ELR (cell line): ENCODE measurements at places on chromosomes 5 and 9.
A peak's percentile ranks its signal among the peaks of the same experiment; 100 is the strongest.

- no peak for DNase-seq
Observed at GRCh38 chr9:4349816-4350418, 50.0 kb upstream of the GLIS3 start.

- peak; percentile 17 for DNase-seq
Observed at GRCh38 chr5:11251247-11251646, 490.2 kb upstream of the DAP start.

- no peak for DNase-seq
Observed at GRCh38 chr5:168877132-168877892, 298.1 kb upstream of the PANK3 start.

- DNase-seq = peak; percentile 68
Observed at GRCh38 chr9:88991066-88992034, at the start of gene S1PR3. Gene S1PR3, plus strand, starts transcription at chr9:88991468. Its CDS starts 9,733 bp downstream, at chr9:89001201.

DNA sequence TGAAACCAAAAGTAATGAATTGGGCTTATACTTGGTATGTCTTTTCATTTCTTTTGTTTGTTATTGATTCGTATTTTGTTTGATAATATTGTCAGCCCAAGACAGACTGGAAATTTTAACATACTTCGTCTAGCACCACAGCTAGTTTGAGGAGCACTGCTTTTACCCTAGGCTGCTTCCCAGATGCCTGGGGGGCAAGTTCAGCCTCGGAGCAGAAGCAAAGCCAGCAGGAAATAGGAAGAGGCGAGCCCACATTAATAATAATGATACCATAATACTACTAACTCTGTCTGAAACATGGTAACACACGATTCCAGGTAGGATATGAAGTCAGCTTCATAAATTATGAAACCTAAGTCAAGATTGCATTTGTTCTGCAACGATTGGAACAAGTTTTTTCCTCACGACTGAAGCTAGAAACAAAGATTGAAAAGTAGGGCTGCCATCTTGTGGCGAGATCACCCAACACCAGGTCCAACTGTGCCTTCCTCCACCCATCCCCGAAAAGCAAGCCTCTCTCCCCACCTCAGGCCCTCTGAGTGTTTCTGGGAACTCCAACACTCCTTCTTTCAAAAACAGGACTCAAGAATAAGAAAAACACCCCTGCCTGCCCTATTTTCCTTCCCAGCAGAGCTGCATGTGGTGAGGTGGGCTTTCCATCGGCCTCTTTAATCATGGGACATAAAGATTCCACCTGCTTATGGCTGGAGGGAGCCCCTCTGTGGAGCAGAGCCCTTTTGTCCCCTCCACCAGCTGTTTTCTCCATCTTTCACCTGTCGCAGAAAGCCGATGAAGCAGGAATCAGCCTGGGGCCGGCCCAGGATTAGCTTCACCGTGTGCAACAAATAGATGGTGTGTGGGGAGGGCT lies 236.4 kb downstream of the CAAP1 start:
- DNase-seq = peak; percentile 16

- DNase-seq = no peak
Observed at GRCh38 chr9:98220911-98221310, 28.5 kb upstream of the CORO2A start.

- no peak for DNase-seq
Observed at GRCh38 chr5:65474130-65474711, 7.5 kb downstream of the ADAMTS6 start.

DNA sequence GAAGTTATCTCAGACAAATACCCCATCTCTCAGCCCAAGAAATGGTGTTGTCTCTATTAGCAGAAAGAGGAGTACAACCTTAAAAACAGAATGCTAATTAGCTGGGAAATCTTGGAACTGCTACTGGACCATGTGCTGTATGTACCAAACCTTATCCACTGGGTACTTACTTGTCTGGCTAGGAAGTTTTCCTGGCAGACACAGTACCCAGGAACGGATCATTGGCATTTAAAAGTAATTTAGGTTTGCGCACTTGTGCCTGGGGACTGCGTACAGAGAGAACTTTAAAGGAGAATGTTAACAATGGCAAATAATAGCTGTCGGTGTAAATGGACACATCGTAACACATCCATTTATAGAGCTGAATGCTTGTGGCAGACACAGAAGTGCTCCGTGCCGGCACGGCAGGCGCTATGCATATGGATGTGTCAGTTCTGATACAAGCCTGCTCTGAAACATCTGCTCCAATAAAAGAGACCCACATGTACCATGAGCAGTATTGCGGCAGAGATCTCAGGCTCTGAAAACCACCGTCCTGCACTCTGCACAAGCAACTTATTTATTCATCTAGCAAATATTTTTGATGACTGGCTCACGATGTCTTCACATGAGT lies 290.6 kb upstream of the PANK3 start:
- DNase-seq = no peak

GRCh38 chr9:93659837-93660177 lies 83.4 kb downstream of the PHF2 start:
- no peak for DNase-seq

DNA sequence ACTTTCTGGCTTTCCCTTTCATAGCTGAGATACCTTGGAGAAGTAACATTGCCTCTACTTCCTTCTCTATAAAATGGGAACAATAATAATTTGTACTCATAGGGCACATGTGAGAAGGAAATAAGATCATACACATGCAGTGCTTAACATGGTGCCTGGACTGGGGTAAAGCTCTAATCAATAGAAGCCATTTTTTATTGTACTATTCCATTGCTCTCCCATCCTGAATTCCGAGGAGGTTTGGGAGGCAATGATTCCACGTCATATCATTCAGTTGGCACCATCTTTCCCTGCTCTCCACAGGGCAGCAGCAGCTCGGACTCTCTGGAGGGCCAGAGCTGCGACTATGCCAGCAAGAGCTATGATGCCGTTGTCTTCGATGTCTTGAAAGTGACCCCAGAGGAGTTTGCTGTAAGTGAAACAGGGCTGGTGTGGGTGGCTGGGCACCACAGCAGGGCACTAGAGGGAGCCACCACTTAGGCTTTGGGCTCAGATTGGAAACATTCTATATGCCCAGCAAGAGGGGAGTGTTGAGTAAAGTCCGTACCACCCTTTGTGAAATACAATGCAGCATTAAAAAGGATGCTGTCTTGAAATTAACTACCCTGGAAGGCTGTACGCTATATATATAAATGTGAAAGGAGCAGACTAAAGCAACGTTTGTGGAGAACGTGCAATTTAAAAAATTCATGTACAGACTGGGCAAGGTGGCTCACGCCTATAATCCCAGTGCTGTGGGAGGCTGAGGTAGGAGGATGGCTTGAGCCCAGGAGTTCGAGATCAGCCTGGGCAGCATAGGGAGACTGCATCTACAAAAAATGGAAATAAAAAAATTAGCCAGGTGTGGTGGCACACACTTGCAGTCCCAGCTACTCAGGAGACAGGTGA lies 51.2 kb downstream of the RALGPS1 start:
- peak; percentile 69 for DNase-seq

GRCh38 chr9:87594194-87594593 lies 96.5 kb downstream of the DAPK1 start:
- DNase-seq = peak; percentile 31

- peak; percentile 22 for DNase-seq
Observed at GRCh38 chr5:99033014-99033900, 104.5 kb upstream of the CHD1 start.

DNA sequence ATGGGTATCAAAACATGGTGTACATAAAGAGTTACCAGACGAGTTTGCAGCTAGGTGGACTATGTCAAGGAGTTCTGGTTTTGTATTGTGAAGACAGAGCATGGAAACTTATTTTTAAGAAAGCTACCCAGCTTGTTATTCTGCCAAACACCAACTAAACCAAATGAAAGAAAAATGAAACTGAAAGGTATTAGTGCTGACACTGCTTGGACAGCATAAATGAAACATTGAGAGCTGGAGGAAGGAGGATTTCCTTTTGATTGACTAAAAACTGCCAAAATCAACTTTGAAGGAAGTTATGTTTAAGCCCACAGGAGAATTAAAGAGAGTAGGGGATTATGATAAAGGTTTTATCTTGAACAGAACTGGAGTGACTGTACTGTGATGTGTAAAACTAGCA lies 766.2 kb downstream of the PTPRD start:
- no peak for DNase-seq

DNA sequence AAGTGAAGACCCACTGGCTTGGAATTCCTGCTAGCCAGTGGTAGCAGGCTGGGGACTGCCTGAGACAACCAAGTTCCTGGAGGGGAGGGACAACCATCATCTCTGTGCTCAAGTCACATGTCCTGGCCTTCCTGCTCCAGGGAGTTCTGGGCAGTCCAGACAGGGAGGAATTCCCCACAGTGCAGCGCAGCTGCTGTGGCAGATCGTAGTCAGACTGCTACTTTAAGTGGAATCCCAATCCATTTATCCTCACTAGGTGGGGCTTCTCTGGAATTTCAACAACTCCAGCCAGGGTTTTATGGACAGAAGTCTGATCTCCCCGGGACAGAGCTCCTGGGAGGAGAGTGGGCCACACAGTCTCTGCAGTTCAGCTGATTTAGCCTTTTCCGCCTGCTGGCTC lies 20.9 kb upstream of the OR5C1 start:
- DNase-seq = no peak

DNA sequence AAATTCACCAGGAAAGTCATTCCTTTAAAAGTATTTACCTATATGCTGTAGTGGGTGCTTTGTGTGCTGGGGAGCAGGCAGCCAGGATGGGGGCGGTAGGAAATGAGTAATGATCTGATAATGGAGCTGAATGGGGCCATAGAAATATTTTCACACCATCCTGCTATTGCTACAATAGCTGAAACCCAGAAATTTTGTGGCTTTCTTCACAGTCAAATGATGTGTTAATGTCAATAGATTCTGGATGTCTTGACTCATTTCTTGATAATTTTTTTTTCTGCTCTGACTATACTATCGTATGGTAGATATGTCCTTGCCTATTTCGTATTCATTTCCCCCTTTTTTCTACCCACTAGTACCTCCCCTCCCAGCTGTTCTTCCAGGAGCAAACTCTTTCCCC lies 59.5 kb downstream of the RORB start:
- no peak for DNase-seq

GRCh38 chr9:72477930-72478518 lies 43.4 kb upstream of the TMC1 start:
- DNase-seq = peak; percentile 91

- DNase-seq = no peak
Observed at GRCh38 chr5:32589416-32589815, 4.1 kb downstream of the SUB1 start.

- no peak for DNase-seq
Observed at GRCh38 chr9:108194154-108194553, 661.6 kb downstream of the ACTL7B start.

- DNase-seq = no peak
Observed at GRCh38 chr9:86248746-86249145, 10.7 kb downstream of the C9orf153 start.

GRCh38 chr5:159515909-159516415 lies 185.7 kb upstream of the IL12B start:
- DNase-seq = peak; percentile 58

DNA sequence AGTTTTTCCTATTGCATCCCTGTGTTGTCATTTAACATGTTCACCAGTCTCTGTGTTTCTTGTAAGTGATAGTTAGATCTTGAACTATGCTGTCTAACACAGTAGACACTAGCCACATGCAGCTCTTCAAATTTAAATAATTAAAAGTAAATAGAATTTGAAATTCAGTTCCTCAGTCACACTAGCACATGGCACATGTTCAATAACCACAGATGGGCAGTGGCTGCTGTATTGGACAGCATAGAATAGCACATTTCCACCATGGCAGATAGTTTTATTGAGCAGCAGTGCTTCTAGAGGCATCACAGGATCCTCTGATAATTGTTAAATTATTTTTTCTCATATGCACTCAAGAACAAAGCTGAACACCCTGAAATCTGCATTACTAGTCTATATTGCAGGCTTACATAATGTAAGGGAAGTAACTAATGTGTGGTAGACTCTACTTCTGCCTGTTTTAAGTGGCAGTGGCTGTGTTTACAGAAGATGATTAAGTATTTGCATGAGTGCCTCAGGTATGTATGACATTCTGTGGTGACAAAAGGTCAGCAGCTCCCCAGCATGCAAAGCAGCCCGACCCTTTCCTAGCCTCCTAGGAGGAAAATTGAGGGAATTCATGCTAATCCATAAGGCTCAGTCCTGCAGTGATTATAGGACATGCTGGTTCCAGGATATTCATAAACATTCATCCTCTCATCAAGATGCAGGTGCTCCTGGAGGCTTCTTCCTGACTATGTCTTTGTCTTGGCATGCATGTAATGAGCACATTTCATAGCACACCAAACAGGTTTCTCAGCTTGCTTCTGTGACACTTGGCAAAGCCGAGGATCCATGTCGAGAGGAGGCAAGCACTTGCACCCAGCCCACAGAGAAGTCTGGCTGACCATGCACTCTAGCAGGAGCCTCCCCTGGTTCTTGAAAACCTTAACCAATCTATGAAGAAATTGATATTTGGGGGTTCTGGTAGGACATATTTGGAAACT lies 45.5 kb downstream of the SH3RF2 start:
- no peak for DNase-seq

DNA sequence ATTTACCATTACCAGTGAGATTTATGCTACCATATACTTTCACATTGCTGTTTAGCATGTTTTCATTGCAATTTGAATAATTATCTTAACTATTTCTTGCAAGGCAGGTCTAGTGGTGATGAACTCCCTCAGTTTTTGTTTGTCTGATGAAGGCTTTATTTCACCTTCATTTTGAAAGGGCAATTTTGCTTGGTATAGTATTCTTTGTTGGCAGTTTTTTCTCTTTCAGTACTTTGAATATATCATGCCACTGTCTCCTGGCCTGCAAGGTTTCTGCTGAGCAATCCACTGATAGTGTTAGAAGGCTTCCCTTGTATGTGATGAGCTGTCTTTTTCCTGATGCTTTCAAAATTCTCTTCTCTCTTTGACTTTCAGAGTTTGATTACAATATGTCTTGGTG lies 188.0 kb downstream of the MARCHF11 start:
- DNase-seq = no peak

GRCh38 chr5:140362875-140363630 lies 3.1 kb downstream of the SLC4A9 start:
- DNase-seq = peak; percentile 82

DNA sequence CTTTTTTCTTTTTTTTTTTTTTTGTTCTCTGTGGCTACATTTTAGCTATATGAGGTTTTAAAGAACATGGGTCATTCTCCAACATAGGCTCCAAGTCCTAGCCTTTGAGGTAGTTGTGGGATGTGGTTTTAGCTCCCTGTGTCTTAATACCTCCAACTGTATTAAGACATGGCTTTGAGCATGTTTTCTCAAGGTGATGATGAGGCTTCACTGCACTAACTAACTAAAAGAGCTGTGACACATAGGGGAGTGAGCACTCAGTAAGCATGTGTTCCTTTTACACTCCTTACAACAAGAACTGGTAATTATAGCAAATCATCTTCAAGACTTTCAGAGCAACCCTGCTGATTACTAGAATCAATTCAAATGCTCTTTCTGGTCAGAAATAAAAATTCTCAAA lies 333.6 kb upstream of the CCNH start:
- DNase-seq = no peak

- DNase-seq = peak; percentile 98
Observed at GRCh38 chr5:139391570-139392323, 2.0 kb upstream of the MZB1 start.

- no peak for DNase-seq
Observed at GRCh38 chr9:135308821-135309762, 170.5 kb upstream of the PPP1R26 start.

- DNase-seq = no peak
Observed at GRCh38 chr5:156208271-156208670, 118.7 kb upstream of the SGCD start.
